Heart right ventricle (tissue), 16 donors: ENCODE measurements at places on chromosomes 16 and 17.
A peak's percentile ranks its signal among the peaks of the same experiment; 100 is the strongest.

- no peak for DNase-seq
Measured at GRCh38 chr16:86874141-86874540, 295.8 kb downstream of the FOXL1 start.

DNA sequence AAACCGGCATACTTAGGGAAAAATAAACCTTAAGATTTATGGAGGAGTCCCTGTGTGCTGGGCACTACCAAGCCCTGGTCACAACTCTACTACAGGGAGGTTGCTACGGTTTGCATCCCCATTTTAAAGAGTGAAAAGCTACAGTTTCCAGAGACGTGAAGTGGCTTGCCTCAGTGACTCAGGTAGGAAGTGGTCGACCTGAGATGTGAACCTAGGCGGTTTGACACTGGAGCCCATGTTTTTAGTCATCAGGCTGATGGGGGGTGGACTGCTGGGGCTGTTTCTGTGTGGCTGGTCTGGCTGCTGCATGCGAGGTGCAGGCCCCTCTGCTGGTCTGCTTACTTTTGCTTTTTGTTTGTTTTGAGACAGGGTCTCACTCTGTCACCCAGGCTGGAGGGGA lies 6.6 kb downstream of the COX6A2 start:
- DNase-seq, result no peak

- DNase-seq, result no peak
Measured at GRCh38 chr17:42678951-42679491, 2.2 kb upstream of the PLEKHH3 start.

GRCh38 chr17:21345236-21345635 lies 30.9 kb upstream of the KCNJ12 start:
- DNase-seq, result no peak

DNA sequence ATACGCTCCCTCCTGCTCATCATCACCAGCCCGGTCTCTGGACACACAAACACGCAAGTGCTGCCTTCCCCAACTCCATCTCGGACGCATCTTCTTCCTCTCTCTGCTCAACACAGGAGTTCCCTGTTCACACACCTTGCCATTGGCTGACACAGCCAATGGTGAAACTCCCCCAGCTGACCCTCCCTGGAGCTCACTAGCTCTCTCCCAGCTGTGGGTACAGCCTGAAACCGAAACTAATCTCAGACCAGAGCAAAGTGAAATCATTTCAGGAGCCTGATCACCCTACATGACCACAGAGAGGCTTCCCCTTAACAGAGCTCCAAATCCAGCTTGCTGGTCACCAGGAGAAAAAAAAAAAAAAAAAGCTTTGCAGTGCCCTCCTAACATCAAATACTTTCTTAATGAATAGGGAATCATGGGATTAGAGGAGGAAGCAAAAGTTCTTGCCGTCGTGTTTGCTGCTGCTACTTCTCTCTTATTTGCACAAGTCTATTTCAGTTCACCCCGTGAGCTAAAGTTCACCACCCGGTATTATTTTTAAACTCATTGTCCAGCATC lies 8.3 kb downstream of the CUEDC1 start:
- peak; percentile 57 for DNase-seq

DNA sequence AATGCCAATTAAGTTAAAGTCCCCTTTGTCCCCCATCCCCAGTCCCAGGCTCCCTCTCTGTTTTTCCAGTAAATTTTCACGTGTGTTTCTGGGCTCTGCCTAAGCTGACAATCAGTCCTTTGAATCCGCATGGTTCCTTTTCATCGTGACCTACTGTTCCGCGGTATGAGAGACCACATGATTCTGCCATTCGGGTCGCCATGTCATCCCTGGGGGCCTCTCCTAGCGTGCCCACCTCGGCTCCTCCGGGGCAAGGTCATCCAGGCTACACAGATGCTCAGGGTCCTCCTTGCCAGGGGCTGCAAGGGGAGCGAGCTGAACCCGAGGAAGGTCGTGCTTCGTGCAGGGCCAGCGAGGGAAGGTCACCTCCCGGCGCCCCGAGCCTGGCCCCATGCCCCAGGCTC lies 157.6 kb downstream of the RAB11FIP4 start:
- no peak for DNase-seq

GRCh38 chr16:558298-559020 lies 1.7 kb upstream of the PRR35 start:
- peak; percentile 54 for DNase-seq

- no peak for DNase-seq
Measured at GRCh38 chr16:4723071-4723767, 10.9 kb downstream of the ANKS3 start.

GRCh38 chr17:81578561-81579225 lies 26.5 kb upstream of the FAAP100 start:
- DNase-seq, result no peak

DNA sequence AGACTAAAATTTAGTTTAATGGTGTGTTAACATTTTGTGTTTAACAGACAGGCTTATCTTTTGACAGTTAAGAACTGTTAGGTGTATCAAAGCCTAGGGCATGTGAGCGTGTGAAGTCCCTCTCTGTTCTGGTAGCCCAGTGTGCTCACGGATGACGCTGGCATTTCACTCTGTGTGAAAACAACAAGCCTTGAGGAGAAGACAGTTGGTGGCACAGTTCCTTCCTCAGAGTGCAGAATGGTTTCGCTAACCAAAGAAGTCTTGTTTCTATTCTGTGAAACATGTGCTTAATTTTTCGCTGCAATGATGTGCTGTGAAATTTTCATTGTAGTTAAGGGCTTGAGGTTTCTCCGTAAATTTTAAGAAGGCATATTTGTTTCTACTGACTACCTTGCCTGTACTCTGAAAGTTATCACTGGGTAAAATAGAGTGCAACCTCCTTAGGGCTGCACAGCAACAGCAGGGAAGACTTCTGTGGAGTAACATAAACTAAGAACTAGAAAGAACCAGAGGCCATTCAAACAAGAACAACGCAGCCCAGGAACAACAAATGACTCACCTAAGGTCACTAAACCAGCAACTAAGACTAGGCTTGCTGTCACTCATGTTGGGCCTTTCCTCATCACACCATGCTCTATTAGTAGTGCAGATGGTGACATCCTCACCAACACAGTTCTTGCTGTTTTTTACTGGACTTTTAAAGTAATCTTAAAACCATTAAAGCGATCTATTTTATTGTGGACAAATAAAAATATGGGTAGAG lies 33.4 kb downstream of the BRD7 start:
- DNase-seq, result no peak

DNA sequence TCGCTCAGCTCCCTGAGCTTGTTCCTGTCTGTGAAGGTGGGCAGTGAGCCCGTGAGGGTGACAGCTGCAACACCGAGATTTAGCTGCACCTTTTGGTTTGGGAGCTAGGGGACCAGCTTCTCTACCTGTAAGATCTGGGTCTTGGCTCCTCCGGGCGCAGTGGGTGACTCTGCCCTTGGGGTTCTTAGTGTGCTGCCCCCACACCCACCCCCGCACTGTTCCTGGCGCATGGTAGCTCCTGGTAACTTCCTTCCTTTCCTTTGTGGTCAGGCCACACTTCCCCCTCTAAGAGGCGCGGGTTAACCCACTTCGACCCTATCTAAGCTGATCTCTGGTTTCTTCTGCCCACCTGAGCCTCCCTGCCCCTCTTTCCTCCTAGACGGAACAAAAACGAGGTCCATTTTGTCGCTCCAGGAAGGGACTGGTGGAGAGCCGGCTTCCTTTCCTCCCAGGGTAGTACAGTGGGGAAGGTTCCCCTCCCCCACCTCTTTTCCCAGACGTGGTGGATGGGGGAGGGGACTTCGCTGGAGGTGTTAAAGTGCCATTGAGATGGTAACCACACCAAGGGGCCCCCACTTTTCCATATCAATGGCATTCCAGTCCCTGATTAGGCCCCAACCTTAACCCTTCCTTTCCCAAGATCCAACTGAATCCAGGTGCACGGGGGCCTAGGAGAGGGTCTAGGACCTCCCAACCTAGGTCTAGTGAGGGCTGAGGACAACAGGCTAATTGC lies 4.6 kb upstream of the CLDN9 start:
- DNase-seq, result no peak
